ENCODE measurements at places on chromosomes 4 and X.

- no peak for DNase-seq
Measured at GRCh38 chr4:187184508-187184907, 460.9 kb upstream of the FAT1 start.

- DNase-seq = peak; percentile 62
Measured at GRCh38 chr4:152591396-152591795, 55.5 kb upstream of the FBXW7 start.

DNA sequence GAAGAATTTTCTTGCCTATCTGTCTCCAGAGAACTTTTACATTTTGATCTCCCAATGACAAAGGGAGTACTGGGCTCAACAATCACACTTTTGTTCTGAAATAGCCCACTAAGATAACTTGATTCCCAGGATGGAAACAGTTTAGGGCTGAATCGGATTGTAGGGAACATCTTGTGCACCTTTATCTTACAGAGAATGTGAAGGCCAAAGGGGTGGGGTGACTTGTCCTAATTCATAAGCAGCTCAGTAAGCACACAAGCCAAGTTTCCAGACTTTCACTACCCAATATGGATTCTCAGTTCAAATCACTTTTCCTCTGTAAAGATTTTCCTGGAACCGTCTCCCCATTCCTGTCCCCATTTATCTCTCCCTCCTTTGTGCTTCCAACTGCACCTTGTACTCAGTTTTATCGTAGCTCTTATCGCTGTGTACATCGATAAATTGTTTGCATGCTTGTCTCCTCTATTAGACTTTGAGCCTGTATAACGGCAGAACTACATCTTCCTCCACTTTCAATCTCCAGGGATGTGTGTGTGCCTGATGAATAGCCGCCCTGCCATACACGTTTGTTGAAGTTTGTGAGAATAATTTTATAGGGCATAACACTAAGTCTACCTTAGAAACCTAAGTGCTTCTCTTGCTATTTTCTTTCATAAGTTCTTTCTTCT lies 77.4 kb downstream of the MBNL3 start:
- no peak for DNase-seq

DNA sequence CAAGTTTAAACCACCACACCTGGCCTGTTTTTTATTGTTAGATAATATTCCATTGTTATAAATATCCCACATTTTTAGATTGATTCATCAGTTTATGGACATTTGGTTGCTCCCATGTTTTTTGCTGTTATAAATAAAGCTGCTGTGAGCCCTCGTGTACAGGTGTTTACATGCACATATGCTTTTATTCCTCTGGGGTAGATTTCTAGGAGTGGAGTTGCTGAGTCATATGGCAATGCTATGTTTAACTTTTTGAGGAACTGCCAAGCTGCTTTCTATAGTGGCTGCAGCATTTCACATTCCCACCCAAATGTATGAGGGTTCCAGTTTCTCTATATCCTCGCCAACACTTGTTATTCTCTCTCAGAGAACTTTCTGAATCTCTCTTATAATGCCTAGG lies 90.5 kb downstream of the TBL1X start:
- no peak for DNase-seq

GRCh38 chr4:3285558-3286334 lies 7.1 kb upstream of the RGS12 start:
- no peak for DNase-seq

DNA sequence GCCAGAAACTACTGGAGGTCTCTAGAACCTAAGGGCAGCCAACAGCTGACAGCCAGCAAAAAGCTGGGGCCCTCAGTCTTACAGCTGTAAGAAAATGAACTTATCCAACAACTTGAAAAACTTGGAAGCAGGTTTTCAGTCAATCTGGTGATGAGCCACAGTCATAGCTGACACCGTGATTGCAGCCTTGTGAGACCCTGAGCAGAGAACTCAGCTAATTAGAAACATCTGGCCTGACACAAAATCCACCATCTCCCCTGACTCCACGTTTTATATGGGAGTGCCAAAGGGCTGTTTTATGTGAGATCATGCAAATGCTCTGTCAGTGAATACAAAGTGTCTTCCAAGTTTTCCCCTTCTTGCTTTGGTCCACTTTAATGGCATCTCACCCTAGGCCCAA lies 198.8 kb upstream of the DCAF8L1 start:
- DNase-seq = no peak

GRCh38 chr4:40363382-40363920 lies 28.3 kb downstream of the CHRNA9 start:
- no peak for DNase-seq

- DNase-seq = no peak
Measured at GRCh38 chrX:153646620-153647373, at the start of gene DUSP9. TSS of gene DUSP9 (plus strand) at chrX:153647203. CDS start at chrX:153647954, 751 bp downstream.

- no peak for DNase-seq
Measured at GRCh38 chr4:25068386-25068785, 37.6 kb upstream of the LGI2 start.

GRCh38 chr4:34891892-34892291 lies 1352.4 kb downstream of the ARAP2 start:
- no peak for DNase-seq
